ENCODE measurements at places on chromosomes 16 and 17.

DNA sequence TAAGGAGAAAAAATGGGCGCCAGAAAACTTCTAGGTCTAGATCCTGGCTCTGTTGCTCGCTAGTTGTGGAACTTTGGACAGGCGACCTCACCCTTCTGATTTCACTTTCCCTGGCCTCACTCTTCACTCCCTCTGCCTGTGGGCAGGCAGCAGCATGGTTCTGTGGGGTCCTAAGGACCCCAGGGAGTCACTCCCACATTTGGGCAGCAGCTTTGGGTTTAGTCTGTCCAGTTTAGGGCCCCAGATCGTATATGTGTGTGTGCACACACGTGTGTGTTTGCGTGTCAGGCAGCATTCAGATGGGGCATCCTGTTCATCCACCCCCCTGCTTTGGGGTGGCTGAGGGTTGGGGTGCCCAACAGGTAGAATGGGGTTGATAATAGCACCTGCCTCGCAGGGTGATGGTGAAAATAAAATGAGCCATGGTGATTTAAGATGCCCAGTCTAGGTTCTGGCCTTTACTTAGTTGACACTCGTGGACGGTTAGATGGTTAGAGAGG lies 102.2 kb downstream of the RAB11FIP4 start:
- no peak for DNase-seq

- no peak for DNase-seq
These were observed 19.8 kb downstream of the CARD14 start for GRCh38 chr17:80189611-80190010.

- DNase-seq, result no peak
These were observed 124.9 kb downstream of the CMIP start for GRCh38 chr16:81569361-81570034.

GRCh38 chr17:4160294-4160859 lies 17.4 kb downstream of the CYB5D2 start:
- no peak for DNase-seq

DNA sequence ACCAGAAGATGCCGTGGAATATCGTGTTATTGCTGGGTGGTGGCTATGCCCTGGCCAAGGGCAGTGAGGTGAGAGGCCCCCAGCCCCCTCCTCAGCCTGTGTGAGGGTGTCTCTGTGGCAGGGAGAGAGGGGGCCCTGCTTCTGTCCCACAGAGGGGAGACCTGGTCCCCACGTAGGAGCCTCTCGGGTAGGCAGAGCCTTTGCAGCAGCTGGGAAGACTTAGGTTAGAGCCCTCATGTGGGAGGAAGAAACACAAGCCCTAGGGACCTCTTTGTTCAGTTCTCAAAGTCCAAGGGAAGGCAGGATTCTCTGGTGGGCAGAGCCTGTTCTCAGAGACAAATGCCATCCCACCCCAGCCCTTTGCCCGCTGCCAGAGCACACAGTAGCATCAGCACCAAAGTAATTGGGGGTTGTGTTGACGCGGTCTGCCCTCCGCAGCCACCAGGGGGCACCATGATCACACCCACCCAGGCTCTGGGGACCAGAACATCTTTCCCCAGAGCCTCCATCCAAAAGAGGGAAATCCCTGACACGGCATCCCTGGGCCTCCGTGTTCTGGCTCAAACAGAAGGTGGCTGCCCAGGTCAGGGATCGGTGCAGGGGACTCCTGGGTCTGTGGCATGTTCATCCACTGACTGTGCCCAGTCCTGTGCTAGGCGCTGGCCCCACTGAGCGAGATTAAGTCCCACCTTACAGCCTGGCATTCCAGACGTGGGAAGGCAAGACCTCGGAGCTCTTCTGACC lies 11.5 kb upstream of the FOXN1 start:
- DNase-seq, result peak; percentile 78

DNA sequence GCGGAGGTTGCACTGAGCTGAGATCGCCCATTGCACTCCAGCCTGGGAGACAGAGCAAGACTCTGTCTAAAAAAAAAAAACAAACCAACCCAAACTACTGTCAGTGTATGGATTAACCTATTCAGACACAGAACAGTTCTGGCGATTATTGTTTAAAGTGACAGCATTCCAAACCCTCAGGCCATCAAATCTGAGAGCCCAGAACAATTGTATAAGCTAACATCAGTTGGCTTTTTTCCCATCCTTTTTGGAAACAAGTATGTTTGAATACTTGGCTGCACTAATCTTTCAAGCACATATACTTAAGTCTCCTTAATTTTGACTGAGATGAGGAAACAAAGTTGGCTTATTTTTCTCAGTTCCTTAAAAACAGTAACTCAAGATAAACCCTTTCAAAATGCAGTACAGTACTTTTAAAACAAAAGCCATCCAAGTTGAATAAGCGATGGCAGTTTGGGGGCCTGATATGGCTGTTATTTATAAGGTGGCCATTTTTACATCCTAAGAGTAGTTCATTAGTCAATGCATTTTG lies 1.4 kb downstream of the ZSWIM7 start:
- DNase-seq, result no peak

- no peak for DNase-seq
These were observed 13.3 kb upstream of the CD300LD start for GRCh38 chr17:74605361-74605760.

DNA sequence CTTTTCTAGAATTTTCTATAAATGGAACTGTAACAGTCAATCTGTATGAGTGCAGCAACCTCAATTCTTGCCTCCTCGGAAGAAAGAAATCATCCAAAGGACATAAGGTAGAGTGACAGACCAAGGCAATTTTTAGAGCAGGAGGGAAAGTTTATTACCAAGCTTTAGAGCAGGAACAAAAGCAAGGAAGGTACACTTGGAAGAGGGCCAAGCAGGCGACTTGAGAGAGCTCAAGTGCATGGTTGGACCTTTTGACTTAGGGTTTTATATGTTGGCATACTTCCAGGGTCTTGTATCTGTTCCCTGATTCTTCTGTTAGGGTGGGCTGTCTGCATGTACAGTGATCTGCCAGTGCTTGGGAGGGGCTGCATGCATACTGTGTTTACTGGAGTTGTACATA lies 50.3 kb downstream of the SCNN1G start:
- DNase-seq, result no peak

GRCh38 chr17:66775881-66776400 lies 59.0 kb upstream of the CACNG5 start:
- no peak for DNase-seq

DNA sequence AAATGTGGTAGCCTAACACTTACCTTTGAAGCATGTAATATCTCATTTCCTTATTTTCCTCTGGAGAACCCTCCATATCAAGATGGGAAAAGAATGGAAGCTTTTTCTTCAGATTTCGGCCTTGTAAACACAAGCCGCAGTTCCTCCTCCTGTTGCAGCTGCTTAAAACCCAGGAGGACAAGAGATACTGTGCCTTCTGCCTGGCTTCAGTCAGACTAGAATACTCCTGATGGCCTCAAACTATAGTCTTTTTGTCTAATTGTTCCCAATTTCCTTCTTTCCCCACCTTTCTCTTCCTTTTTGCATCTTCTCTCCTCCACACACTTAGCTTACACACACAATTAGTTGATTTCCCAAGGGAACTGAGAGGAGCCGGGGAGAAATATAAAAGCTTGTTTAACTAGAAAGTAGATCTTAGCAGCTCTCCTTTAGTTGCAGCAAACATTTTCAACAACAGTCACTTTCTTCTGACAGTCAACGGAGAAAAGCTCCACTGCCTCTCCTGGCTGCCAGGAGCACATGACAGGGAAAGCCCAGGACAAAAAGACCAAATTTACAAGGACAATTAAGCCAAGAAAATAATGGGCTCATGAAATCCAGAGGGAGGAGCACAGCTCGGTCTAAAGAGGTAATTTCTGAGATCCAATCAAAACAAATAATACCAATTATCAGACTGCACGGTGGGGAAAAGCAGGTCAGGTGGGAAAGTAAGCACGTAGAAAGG lies 76.4 kb upstream of the C17orf78 start:
- DNase-seq, result peak; percentile 11

- no peak for DNase-seq
These were observed 7.7 kb upstream of the KRT14 start for GRCh38 chr17:41594363-41594915.

GRCh38 chr17:18230288-18231141 lies 5.1 kb downstream of the LLGL1 start:
- DNase-seq, result no peak

DNA sequence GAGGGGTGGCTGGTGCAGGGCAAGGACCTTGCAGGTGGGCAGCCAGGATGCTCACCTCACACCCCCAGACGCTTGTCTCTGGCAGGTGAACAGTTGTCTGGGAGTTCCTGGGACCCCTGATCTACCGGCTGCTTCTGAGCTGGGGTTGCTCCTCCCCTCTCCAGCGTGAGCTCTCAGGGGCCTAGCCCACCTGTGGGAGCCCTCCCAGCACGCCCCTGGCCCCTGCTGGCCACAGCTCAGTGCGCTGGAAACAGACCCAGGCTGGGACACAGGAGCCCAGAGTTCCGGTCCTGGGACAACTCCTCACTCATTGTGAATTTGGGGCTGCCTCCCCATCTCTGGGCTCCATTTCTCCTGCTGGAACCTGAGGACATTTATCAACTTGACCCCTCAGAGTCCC lies 30.3 kb downstream of the ARHGAP23 start:
- no peak for DNase-seq

- DNase-seq, result peak; percentile 48
These were observed 58.0 kb upstream of the GSE1 start for GRCh38 chr16:85554889-85555718.

DNA sequence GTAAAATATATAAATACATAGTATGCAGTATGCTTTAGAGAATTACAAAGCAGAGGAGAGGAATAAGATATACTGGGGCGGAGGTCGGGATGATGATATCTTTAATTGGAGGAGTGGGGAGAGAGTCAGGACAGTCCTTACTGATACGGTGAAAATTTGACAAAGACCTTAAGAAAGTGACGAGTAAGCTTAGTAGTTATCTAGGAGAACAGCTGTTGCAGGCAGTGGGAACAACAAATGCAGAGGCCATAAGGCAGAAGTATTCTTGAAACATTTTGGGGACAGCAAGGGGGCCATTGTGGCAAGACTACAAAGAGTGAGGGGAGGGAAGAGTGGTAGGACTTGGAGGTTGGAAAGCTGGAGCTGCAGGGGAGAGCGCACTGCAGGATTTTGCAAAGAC lies 22.3 kb upstream of the CDC6 start:
- no peak for DNase-seq

DNA sequence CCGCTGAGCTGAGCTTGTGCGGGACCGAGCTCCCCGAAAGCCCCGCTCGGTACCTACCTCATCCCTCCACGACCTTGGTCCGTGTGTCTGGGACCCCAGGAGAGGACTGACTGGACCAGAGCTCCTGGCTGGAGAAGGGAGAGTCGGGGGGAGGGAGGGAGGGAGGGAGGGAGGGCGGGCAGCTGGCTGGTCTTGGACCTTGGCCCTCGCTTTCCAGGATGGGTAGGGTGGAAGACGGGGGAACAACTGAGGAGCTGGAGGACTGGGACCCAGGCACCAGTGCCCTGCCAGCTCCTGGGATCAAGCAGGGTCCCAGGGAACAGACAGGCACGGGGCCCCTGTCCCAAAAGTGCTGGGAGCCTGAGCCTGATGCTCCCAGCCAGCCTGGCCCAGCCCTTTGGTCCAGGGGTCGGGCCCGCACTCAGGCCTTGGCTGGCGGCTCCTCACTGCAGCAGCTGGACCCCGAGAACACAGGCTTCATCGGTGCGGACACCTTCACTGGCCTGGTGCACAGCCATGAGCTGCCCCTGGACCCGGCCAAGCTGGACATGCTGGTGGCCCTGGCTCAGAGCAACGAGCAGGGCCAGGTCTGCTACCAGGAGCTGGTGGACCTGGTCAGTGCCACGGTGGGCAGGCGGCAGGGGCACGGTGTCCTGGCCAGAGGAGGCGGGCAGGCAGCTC lies 553 bp downstream of the RHBDL1 start:
- no peak for DNase-seq

DNA sequence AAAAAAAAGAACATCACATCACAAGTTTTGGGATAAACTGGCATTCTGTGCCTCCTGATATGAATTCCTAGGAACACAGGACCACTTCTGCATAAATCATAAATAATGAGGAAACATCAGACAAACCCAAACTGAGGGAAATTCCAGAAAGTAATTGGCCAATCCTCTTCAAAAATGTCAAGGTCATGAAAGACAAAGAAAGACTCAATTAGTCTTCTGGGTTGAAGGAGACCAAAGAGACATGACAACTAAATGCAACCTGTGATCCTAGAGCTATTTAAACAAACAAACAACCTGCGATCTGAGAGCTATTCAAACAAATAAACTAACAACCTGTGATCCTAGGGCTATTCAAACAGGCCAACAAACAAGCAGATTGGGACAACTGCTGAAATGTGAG lies 144.3 kb downstream of the VPS53 start:
- DNase-seq, result no peak

DNA sequence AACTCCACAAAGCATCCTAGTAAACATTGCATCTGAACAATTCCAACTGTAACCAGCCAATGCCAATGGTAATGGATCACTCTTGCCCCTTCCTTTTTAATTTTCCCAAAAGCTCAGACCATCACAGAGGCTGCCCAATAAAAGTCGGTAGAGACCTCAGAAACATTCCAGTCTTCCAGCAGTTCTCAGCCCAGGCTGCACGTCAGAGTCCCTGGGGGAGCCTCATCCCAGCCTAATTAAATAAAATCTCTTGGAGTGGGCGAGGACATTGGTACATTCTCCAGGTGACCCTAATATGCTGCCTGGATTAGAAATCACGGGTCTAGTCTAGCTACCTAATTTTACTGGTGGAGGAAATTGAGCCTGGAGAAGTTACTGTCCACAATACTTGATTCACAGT lies 117.1 kb upstream of the MYOCD start:
- no peak for DNase-seq

DNA sequence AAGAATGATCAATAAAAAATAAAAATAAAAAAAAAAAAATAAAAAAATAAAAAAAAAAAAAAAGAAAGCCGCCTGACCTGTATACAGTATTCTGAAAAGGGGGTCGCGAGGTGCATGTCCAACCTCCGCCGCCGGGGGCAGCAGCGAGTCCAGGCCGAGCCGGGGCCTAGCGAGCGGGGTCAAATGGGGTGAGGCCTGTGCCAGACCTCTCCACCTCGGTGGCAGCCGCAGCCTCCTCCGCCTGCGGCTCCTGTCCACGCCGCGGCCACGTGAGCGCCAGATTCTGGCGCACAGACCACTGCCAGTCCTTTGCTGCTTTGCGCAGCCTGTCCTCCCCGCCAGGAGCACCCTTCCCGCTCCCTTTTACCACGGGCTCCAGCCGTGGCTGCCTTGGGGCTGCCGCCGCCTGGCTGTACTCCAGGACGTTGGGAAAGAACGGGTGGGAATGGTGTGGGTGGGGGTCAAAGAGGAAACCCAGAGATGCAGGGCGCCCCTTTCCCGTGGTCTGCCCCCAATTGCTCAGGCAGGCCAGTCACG lies 2.4 kb upstream of the BCKDK start:
- peak; percentile 79 for DNase-seq
